CD8-positive, alpha-beta memory T cell (primary cell): ENCODE measurements at places on chromosomes 1 and 21.

DNA sequence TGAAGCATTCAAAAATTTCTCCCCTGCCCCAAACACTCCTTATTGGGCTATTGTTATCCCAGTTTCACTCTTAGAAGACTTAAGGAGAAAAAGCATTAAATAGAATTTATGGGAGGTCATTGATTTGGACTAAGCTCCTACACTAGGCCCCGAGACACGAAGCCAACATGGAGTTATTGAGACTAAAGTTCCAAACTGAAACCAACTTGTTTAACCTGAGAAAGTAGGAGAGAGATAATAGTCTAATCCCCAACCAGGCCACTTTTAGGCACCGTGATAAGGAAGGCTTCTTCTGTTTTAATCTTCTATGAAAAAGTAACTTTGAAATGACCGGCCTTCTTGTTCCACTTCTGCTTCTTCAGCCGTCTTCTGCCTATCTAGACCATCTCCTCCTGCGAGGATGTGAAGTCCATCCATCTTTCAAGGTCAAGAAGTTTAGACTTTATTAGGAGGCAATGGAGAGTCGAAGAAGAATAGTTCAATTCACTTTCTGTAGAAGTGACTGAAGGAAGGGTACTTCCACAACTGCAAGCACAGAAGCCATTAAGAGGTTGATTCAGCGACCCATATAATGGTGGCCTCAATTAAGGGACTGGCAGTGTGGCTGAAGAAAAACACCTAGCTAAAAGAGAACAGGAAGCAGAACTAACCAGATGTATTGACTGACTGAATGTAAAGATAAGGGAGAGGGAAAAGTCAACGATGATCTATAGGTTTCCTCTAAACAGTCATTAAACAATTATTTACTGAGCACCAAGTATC, 428.8 kb downstream of the SMYD3 start:
- DNase-seq, result no peak

DNA sequence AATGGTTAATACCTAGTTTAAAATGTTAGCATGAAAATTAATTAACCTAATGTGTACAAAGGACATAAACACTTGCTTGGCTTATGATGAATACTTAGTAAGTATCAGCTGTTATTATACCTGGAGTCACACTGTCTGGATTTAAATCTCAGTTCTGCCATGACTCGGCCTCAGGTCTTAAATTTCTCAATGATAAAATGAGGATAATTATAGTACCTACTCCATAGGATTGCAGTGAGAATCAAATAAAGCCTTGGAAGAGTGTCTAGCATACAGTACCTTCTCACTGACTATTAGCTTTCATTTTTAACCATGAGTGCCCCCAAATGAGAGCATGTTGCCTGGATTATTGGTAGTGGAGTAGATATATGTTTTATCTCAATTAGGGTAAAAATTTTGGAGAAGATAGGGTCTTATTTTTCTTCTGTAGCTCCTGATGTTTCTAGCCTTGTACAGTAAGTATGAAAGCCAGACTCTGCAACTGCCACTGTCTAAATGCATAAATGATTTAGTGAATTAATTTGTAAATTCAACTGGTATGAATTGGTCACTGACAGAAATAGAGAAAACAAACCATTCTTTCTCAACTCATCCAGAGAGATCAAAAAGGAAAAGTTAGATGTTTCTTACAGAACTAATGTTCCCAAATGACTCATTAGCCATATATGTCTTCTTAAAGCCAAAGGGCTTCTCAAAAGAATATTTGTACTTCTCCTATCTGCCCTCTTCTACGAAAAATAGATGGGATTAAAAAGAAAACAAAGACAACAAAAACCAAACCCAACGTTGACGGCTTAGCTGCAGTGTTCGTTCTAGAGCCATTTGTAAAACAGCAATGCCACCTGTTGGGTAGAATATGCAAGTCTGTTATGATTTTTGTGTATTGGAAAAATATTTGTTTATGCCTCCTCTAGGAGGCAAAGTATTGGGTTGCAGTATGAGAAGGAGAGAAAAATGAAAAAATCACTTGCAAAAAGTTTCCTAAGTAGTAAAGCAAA, 53.8 kb upstream of the MROH9 start:
- no peak for DNase-seq

DNA sequence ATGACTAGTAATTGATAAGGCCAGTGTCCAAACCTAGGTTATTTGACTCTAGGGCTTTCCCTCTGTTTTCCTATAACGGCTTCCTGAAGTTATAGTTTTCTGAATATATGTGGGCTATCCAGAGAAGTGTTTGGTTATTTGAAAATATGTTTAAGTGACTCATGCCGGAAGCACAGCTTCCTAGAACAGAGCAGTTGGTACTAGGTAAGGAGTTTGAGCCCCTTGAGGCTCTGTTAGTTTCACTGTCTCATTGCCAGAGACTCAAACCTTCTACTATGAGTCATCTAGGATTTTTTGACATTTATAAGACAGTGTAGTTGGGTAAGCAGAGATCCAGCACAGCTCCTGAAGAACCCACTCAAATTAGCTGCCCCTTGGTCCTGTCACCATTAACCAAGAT, 27.1 kb upstream of the LEPR start:
- DNase-seq, result no peak

DNA sequence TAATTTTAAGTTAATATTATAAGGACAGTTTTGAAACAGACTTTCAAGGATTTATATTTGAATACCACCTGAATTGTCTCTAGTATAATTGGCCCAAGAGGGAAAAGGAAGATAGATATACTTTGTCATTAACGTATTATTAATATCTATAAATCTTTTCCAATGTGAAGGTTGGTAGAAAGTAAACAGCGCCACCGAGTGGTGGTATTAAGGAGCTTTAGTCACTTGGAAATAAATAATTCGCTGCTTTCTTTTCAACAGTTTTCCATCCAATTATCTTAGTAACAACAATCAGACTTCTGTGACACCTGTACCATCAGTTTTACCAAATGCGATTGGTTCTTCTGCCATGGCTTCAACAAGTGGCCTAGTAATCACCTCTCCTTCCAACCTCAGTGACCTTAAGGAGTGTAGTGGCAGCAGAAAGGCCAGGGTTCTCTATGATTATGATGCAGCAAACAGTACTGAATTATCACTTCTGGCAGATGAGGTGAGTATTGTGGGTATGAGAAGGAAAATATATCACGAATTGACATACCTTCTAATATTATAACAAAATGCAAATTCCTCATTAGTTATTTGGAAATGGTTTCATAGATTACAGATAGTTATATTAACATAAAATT, 37.7 kb downstream of the SH3GLB1 start:
- peak; percentile 58 for DNase-seq

DNA sequence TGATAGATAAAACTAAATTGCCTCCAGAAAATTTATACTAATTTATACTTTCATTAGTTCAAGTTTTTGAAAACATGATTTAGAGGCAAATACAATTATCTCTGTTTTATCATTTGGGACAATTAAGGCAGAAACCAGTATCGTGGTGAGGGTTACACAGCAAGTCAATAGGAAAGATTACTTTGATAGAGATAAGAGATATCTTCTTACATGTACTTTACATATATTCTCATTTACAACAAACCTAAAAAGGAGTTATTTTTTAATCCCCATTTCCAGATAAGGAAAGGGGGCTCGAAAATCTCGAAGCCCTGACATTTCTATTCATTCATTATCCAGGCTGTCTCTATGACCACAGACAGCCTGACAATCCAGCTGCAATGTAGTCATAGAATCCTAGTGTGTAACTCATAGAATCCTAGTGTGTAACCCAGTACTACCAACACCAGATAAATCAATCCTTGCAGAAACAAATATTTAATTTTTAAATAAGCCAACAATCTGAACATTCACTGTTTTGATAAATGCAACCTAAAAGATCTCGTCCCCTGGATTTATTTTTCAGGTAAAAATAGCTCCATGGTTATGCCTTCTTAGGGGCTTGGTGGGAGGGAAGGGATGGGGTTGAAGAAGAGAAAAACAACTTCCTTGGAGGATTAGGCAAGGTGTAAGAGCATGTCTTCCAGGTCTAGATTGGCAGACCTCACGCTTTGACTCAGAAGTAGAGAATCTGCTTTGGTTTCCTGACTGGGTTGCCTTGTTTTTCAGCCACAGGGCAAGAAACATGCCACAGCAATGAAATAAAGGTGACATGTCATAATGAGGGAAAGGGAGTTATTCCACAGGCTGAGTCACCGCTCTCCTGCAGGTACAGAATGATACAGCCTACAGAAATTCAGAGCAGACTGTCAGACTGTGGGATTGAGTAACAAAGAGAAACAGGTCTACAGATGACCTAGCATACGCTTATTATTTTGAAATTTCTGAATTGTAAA, 45.6 kb downstream of the IRF2BP2 start:
- DNase-seq, result no peak

- no peak for DNase-seq
Measured at GRCh38 chr1:37143800-37144199, 109.5 kb upstream of the GRIK3 start.

DNA sequence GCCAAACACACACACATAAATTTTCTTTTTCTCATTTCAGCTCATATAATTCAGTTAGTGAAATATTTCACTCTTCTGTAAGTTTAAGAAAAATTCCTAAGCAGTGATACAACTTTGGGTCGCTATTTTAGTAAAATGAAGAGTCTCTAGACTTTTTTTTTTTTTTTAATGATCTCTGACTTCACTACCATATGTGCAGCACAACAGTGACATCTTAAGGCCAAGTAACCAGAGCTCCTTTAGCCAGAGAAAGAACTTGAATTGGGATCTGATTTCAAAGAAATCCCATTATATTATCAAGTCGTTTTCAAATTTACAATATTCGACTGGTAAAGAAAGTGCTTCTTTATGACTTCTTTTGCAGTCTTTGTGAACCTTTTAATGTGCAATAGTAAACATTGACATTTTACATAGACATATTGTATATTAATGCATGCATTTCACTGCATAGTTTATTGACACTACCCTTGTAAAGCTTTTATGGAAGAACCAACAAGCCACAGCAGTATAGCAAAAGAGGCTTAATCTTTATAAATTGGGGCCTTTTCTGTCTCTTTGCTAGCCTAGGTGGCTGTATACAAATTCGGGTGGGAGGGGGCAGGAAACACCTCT, 62.2 kb downstream of the LRRC40 start:
- no peak for DNase-seq

- no peak for DNase-seq
Measured at GRCh38 chr1:8879922-8880676, 1.6 kb upstream of the ENO1 start.

DNA sequence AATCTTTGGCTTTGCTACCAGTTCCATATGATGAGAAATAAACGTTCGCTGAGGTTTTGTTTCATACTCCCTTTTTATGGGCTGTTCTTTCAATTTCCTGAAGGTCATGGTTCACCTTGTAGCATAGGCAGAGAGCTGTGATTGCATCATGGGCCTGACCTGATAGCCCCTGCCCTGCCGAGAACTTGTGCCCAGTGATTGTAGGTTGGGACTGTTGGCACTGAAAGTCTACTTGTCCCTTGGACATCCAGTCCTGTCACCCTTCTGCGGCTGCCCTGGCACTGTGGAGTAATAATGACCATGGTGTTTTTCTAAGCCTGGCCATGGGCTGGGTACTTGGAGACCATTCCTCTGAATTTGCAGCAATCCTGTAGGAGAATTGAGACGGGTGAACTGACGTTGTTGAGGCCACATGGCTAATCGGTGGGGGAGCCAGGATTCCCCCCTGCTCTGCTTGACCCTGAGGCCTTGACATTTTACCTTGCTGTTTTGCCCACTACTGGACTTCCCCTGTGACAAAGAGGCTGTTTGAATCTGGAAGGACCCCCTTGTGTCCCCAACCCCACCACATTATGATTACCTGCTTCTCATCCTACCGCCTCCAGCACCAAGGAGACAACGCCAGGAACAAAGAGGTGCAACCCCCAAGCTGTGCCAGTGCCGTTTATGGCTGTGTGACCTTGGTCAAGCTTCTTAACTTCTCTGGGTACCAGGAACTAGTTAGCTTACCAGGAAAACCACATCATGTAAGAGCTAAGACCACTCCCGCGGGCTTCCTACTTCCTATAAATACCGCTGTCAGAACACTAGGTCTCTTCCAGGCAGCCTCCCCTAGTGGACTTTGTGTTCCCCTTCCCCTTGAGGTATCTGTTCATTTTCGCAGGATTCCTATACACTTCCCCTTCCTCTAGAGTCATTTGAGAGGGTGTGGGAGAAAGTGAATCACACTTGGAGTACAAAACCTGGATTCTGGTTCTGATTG, 23.4 kb downstream of the SESN2 start:
- no peak for DNase-seq

- DNase-seq, result peak; percentile 28
Measured at GRCh38 chr1:40032240-40032891, 8.2 kb upstream of the CAP1 start.

DNA sequence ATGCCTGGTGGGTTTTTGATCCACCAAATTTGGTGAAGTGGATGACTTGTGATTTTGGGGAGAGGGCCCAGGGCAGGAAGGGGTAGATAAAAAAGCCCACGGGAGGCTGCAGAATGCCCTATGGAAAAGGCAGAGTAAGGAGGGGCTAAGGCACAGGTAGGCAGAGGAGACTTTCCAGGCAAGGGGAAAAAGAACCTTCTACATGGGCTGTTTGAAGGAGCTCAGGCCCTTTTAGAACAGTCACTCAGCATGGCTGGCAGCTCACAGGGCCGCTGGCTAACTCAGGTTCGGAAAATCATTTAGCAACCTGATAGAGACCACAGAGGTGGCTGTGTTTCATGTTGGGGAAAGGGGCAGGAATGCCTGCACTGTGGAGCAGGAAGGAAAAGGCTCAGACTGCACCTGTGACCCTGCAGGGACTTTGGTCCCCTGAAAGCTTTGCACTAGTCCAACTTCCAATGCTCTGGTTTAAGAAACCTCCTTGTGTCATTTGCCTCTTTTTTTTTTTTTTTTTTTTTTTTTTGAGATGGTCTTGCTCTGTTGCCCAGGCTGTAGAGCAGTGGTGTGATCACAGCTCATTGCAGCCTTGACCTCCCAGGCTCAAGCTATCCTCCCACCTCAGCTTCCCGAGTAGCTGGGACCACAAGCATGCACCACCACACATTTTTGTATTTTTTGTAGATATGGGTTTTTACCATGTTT, 58.5 kb upstream of the ENAH start:
- no peak for DNase-seq

- DNase-seq, result no peak
Measured at GRCh38 chr21:40128891-40129290, 261.7 kb downstream of the PCP4 start.

- no peak for DNase-seq
Measured at GRCh38 chr1:40802742-40803113, 19.1 kb downstream of the KCNQ4 start.
